ENCODE measurements at places on chromosomes 5 and 9.

- no peak for DNase-seq
These were observed 369 bp downstream of the OCLN start for GRCh38 chr5:69492923-69493395.

GRCh38 chr9:4143936-4144717 is 155.7 kb downstream of the GLIS3 start:
- no peak for DNase-seq

- no peak for DNase-seq
These were observed 126.7 kb downstream of the SLC25A46 start for GRCh38 chr5:110865400-110866094.

GRCh38 chr5:51832934-51833470 is 449.8 kb downstream of the ISL1 start:
- no peak for DNase-seq

DNA sequence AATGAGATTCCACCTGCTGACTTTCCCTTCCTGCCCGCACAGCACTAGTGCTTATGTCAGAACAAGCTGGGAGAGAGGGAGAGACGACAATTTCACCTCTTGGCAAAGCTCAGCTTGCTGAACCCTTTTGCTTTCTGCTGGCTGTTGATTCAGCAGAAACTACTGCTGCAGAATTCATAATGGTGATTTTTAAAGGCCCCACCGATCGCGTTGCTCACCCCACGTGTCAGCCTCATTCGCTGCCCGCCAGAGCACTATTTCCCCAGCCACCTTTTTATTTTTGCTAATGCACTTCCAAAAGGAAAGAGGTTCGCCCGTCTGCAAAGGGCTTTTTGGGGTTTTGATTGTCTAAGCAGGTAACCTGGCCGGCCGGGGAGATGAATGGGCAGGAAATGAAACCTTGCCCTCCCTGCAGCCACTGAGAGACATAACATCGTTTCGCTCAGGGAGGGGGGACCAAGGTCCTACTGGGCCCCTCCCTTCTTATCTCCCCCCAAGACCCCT is 1.3 kb downstream of the PPP2R2B start:
- no peak for DNase-seq

- DNase-seq = no peak
These were observed 127.5 kb downstream of the ARRDC3 start for GRCh38 chr5:91255396-91256141.

DNA sequence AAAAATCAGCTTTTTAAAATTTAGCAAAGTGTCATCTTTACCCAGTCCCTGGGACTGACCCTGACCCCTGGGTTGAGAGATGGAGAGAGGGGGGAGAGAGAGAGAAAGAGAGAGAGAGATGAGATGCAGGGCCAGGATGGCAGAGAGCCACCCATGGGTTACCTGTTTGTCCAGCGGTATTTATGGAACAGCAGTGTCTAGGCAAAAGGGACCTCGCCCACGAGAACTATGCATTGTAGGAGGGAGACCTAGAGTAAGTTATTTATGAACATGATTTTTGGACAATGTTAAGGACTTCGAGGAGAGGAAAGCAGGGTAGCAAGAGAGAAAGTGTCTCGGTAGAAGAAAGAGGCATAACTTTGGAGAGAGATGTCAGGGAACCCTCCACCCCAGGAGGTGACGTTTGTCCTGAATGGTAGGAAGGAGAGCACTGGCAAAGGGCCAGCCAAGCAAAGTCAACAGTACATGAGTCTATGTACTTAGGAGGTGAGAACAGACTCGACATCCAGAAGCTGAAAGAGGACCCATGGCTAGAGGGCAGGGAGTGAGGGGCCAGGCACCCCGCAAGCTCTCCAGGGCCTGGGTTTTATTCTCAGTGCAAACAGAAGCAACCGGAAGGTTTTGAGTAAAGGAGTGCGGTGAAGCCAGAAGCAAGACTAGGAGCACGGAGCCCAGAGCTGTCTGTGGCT is 30.5 kb upstream of the MSX2 start:
- DNase-seq = no peak

DNA sequence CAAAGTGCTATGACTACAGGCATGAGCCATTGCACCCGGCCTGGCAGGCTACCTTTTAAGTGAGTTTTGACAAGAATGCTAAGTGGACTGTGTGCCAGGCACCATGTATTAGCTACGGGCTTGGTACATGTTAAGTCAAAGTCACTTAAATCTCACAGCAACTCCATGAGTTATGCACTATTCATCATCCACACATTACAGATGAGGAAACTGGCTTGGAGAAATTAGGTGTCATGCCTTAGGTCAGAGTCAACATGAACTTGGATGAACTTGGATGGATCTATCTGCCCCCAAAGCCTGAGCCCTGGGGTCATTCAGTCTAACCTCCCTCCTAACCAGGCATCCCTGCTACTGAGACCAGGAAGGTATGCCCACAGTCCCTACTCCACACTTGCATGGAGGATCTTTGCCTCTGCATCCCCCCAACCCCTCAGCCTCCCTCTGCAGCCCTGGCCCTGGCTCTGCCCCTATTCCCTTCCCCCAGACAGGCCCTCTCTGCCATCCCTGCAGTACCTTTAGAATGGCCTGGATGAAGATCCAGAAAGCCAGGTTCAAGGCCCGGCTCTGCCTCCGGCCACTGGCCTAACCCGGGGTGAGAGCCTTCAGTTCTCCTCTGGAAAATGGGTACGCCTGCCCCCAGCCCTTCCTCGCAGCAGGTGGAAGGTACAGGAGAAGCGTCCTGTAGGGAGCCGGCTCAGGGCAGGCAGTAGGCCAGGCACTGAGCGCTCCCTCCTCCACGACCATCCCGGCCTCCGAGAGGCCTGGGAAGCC is 685 bp upstream of the ADGRD2 start:
- no peak for DNase-seq

DNA sequence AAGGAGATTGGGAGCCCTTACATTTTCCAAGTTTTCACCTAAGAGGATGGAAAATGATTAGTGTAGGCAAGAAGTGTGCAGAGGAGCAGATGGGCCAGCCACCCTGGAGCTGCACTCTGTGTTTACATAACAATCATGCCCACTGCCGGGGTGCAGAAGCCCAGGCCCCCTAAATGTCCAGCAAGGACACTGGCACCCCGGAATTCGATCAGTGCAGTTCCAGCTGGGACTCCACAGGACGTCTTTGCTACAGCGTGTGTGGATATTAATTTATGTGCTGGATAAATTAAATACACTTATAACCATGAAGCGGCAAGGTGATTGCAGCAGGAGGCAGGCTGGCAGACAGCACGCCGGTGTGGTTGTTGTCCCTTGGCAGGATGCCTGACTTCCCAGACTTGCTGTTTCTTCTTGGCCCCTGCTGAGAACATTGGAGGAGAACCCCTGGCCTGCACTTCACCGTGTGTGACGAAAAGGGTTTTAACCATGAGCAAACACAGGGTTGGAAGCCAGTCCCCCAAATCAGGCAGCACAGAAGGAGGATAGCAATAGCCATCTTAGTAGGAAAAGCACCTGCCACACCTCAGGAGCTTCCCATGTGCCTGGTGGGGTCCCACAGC is 73.7 kb downstream of the GADD45G start:
- no peak for DNase-seq

DNA sequence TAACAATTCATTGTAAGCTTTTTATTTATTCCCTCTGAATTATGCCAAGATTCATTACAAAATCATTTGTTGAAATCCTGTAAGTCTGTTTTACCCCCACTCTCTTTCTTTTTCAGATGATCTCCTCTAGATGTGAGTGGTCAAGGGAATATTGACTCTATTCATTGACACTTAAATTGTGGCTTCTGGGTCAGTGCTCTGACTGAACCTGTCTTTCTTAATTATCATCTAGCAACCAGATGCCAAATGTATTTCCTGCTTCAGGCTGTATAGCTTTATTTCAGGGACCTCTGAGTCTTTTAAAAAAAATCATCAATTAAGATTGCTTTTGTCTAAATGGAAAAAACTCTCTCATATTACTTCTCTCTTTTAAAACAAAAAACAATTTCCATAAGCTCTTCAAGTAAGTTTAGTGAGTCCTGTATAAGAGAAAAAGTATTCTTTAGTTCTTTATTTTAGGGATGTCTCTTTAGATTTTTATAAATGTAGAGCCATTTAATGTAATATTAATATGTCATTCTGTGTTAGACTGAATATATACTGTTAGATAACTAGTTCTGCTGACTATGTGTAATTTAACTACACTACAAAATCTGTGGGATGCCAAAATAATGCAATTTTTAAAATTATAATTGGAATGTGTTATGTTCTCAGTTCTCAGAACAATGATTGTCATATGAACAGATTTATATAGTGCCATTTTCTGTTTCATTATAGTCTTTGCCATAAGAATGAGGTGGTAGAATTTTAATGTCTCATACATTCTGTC is 645.8 kb upstream of the EDIL3 start:
- DNase-seq = no peak

- DNase-seq = no peak
These were observed 10.4 kb upstream of the PCDHGC3 start for GRCh38 chr5:141465351-141465750.

DNA sequence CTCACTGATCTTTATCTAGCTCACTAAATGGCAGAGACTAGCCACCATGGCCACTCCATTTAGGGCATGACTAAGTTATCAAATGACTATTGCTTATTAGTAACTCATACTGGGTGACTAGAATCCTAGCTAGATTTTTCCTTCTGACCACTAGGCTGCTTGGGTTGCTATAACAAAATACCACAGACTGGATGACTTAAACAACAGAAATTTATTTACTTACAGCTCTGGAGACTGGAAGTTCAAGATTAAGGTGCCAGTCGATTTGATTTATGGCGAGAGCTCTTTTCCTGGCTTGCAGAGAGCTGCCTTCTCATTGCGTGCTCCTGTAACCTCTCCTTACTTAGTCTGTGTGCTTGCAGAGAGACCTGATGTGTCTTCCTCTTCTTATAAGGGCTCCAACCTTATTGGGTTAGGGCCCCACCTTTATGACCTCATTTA is 55.0 kb upstream of the APC start:
- DNase-seq = no peak

DNA sequence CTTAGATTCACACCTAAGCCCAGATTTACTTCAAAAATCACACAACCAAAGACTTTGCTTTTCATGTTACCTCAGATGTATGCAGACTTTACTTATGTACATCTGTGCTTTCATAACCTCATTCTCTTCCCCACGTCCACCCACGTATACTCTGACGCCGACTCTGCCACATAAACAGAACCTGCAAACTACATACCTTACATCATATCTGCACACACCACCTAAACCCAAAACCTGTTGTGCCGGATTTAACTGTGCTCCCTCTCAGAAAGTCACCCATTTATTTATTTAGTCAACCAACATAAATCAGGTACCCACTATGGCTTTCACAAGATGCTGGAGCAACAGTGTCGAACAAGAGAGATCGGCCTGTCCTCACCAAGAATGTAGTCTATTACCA is 1.0 kb upstream of the DPYSL3 start:
- DNase-seq = no peak

DNA sequence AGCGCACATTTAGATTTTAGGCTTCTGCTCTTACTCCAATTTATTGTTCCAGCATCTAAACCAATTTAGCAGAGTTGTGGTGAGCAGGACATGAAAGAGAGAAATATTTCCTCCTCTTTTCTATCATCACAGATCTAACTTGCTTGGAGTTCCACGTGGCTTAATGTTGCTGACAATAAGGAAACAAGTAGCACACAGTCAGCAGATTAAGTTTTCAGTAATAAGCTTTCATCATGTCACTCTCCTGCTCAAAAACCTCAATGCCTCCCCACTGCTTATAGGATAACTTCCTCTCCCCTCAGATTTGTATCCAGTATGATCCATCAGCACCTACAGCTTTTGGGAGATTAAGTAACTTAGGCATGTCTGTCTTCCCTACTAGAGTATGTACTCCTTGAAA is 10.4 kb upstream of the SSBP2 start:
- no peak for DNase-seq

GRCh38 chr5:169850409-169850808 is 129.9 kb downstream of the INSYN2B start:
- DNase-seq = no peak

- DNase-seq = no peak
These were observed 145.9 kb downstream of the ASTN2 start for GRCh38 chr9:117268847-117269446.

- DNase-seq = no peak
These were observed 80.3 kb upstream of the FAM169A start for GRCh38 chr5:74946471-74946870.

GRCh38 chr5:150464554-150465012 is 15.0 kb upstream of the RPS14 start:
- DNase-seq = no peak

- no peak for DNase-seq
These were observed 301.2 kb downstream of the PSAT1 start for GRCh38 chr9:78598120-78598519.

DNA sequence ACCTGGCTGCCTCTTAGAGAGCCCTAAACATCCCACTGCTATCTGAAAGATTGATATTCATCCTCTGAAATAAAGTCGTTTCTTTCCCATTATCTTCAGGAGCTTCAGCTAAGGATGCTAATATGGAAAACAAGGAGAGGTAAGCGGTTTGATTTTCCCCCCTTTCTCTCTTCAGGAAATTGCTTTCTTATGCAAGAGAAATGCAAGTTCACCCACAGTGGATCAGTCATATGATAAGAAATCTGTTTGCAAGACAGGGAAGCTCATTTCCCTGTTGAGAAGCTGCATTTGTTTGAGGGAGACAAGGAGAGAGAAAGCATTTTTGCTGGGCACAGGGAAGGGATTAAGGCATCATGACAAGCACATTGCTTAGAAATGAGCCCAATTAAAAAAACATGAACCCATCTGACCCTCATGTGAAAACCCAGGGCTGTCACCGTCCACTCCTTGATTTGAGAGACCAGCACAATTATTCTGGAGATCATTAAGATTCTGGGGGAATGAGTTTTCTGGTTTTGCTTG is 53.7 kb upstream of the BOD1 start:
- DNase-seq = no peak

DNA sequence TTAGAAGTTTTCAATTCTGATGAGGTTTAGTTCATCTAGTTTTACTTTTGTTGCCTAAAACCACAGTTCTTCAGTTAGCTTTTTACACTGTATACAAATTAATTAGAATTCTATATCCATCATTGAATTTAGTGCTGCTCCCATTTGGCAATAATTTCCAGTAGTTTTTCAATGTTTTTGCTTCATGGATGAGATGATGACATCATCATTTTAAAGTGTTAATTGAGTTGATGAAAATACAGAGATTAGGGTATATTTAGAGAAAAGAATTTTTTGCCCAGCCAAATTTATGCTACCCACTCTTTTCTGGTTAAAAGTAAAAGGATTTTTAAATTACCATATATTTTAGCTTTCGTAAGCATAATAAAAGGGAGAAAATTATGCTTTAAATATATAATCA is 323.8 kb downstream of the TMEM167A start:
- no peak for DNase-seq

DNA sequence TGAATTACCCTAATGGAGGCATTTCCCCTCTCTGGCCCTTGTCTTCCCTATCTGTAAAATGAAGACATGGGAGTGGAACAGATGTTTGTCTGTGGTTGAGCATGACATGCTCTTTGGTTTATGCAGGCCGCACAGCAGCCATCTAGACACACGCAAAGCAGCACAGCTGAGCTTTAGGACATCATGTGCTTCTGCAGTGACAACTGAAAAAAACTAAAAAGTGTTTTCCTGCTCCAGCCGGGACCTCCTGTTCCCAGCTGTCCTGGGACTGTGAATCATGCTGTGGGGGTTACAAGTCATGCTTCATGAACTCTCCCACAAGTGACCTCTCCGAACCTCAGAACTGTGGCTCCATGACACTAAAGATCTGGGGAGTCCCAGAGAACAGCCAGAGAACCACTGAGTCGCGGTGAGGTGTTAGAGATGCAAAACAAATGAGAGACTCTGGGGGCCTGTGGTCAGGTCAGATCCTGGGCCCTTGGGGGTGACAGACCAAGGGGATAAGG is 1.7 kb downstream of the SMIM3 start:
- DNase-seq = no peak

- peak; percentile 60 for DNase-seq
These were observed 18.4 kb upstream of the F2RL2 start for GRCh38 chr5:76641514-76642120.

Data from CD4-positive, alpha-beta memory T cell (primary cell).